ENCODE measurements at places on chromosomes 3 and 15. TPM values are rescaled to one million over a fixed set of nuclear protein-coding genes. Genes with fewer than 3 reads are reported as not detected.
A peak's percentile ranks its signal among the peaks of the same experiment; 100 is the strongest.

GRCh38 chr15:76109046-76109445 is 49.3 kb downstream of the TMEM266 start:
- DNase-seq: no peak
- no peak overlapping the region for H3K27ac ChIP-seq
- H3K36me3 ChIP-seq: no peaks in the 10 kb centered on the region
- no peaks in the 10 kb centered on the region for H3K27me3 ChIP-seq
- H3K4me3 ChIP-seq: no peak overlapping the region

- H3K4me1 ChIP-seq: no peaks in the 10 kb centered on the region
- no peak for DNase-seq
- H3K4me3 ChIP-seq: no peak overlapping the region
- H3K27ac ChIP-seq: no peak overlapping the region
Observed at GRCh38 chr3:113143353-113143752, 68.0 kb upstream of the BOC start.

DNA sequence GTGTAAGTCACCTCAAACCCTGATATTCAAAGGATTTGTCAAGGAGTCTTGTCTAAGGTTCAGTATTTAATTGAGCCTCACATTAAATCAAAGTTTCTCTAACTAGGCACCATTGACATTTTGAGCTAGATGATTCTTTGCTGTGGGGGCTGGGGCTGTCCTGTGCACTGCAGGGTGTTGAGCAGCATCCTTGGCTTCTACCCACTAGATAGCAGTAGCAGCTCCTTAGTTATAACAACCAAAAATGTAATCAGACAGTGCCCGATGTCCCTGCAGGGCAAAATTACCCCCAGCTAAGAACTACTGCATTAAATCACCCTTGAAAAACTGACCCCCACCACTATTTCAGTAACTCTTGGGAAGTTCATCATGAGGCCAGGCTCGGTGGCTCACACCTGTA is 17.3 kb upstream of the ATP13A3 start:
- no peaks in the 10 kb centered on the region for H3K36me3 ChIP-seq
- H3K27ac ChIP-seq: no peak overlapping the region
- no peak for DNase-seq

- no peak overlapping the region for H3K4me3 ChIP-seq
- H3K4me1 ChIP-seq: peaks cover 4% of the 10 kb centered on the region
- H3K27ac ChIP-seq: no peak overlapping the region
- DNase-seq: no peak
Observed at GRCh38 chr3:38655708-38656300, 6.3 kb upstream of the SCN5A start.

DNA sequence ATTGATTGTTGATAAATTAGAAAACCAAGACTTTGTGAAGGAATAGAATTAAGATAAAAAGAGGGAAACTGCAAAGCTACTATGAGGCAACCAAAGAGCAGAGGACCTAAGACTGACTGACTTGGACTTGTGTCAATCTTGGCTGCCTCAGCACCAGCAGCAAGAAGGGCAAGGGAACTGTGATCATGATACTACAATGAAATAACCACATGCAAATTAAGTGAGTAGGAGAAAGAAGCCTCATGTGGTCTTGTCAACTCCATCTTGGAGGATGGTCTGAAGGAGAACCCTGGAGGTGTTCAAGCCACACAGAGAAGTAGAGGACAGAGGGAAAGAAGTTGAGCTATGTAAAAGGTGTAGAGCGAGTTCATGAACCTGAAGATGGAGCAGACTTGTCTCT is 47.3 kb upstream of the THRB start:
- H3K4me1 ChIP-seq: peaks cover 21% of the 10 kb centered on the region
- H3K36me3 ChIP-seq: no peaks in the 10 kb centered on the region
- H3K4me3 ChIP-seq: no peak overlapping the region
- no peak overlapping the region for H3K27ac ChIP-seq
- DNase-seq: no peak
- H3K27me3 ChIP-seq: no peaks in the 10 kb centered on the region

DNA sequence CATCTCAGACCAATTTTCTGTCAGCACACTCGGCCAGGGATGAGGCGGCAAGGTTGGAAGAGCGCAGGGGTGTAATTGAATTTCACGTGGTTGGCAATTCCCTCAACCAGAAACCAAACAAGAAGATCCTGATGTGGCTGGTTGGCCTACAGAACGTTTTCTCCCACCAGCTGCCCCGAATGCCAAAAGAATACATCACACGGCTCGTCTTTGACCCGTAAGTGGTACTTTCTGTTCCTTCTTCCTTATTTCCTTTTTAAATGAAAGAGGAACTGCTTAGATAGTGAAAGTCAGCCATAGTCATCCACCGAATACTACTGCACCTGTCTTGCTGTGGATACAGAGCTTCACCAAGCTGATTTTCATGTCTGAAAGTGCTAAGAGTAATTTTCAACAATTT is 60.1 kb downstream of the SGO1 start:
- no peaks in the 10 kb centered on the region for H3K27me3 ChIP-seq
- H3K4me1 ChIP-seq: peaks cover 18% of the 10 kb centered on the region
- no peak for DNase-seq
- H3K27ac ChIP-seq: peak overlapping the region; percentile 19
- no peak overlapping the region for H3K4me3 ChIP-seq

DNA sequence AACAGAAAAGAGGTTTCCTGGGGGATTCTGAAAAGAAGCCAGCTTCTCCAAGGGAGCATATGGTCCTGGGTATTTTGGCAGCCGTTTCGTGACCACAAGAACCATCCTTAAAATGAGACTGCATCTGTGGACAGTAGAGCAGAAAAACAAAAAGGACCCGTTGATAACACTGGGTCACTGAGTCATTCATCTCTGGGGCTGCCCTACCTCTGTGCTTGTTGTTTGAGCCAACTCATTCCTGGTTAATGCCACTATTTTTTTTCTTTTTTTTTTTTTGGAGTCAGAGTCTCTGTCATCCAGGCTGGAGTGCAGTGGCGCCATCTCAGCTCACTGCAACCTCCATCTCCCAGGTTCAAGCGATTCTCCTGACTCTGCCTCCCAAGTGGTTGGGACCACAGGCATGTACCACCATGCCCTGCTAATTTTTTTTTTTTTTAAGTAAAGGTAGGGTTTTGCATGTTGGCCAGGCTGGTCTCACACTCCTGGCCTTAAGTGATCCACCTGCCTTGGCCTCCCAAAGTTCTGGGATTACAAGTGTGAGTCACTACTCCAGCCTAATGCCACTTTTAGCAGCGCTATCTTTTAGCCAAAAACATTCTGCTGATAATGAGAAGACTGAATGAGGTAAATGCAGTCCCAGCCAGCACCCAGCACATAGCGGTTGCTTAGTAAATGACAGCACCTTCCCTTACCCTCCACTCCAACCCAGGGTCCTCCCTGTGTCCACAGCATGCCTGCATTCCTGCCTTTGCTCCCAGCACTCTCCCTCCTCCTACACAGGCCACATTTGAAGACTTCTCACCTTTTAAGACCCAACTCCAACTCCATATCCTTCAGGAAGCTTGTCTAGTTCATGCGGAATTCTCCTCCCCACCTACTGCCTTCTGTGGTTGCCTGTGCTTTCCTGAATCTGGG is 9.1 kb upstream of the ISL2 start:
- H3K4me3 ChIP-seq: no peak overlapping the region
- peak overlapping the region; percentile 22 for H3K27ac ChIP-seq
- H3K36me3 ChIP-seq: no peaks in the 10 kb centered on the region

- H3K27ac ChIP-seq: no peak overlapping the region
- no peaks in the 10 kb centered on the region for H3K36me3 ChIP-seq
- no peak overlapping the region for H3K4me3 ChIP-seq
- DNase-seq: no peak
Observed at GRCh38 chr3:189349772-189350171, 178.0 kb downstream of the TPRG1 start.

- no peak overlapping the region for H3K27ac ChIP-seq
- H3K27me3 ChIP-seq: no peaks in the 10 kb centered on the region
- H3K4me1 ChIP-seq: no peaks in the 10 kb centered on the region
- DNase-seq: no peak
- H3K36me3 ChIP-seq: no peaks in the 10 kb centered on the region
- no peak overlapping the region for H3K4me3 ChIP-seq
Observed at GRCh38 chr15:62572797-62573196, 407.7 kb upstream of the C2CD4B start.

- no peaks in the 10 kb centered on the region for H3K36me3 ChIP-seq
- no peak overlapping the region for H3K27ac ChIP-seq
- H3K4me1 ChIP-seq: peaks cover 10% of the 10 kb centered on the region
- DNase-seq: no peak
Observed at GRCh38 chr3:188546835-188547670, 393.1 kb downstream of the LPP start.

DNA sequence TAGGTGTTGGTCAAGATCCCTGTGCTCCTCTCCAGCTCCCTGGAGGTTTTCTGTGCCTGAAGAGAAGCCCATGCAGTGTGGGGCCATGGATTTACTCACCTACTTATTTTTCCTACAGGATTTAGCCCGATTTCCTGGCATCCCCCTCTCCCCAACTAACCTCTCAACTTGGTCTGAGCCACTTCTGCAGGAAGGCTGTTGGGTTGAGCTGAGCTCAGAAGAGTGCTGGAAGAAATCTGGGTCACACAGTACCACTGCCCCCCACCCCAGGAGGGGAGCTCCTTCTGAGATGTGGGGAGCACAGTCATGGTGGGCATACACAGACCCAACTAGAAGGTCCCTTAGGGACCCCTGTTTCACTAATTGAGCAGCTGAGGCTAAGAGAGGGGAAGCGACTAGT is 34.4 kb upstream of the SLCO2A1 start:
- no peaks in the 10 kb centered on the region for H3K27me3 ChIP-seq
- H3K4me1 ChIP-seq: peaks cover 21% of the 10 kb centered on the region
- no peak overlapping the region for H3K27ac ChIP-seq
- DNase-seq: no peak

- H3K27me3 ChIP-seq: no peaks in the 10 kb centered on the region
- H3K4me1 ChIP-seq: peaks cover 3% of the 10 kb centered on the region
- no peak overlapping the region for H3K4me3 ChIP-seq
- no peak overlapping the region for H3K27ac ChIP-seq
- H3K36me3 ChIP-seq: no peaks in the 10 kb centered on the region
Observed at GRCh38 chr3:140198242-140198641, 263.3 kb downstream of the CLSTN2 start.

DNA sequence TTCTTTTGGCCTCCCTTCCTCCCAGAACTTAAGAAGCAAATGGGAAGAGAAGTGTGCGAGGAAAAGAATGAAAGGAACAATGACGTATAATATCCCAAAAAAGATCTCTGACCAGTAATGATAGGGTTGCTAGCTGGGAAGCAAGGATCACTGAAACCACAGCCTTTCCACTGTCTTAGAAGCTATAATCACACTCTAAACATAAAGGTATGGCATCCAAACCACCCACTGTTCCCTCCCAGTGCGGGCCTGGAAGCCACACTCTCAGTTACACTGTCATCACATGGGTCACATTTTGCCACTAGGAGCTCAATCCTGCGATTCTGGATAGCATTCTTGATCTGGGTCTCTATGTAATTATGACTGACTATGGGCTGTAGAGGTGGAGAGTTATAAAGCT is 131.6 kb upstream of the HACD2 start:
- H3K4me1 ChIP-seq: peaks cover 37% of the 10 kb centered on the region
- no peak overlapping the region for H3K4me3 ChIP-seq
- no peak for DNase-seq
- no peaks in the 10 kb centered on the region for H3K36me3 ChIP-seq
- H3K27me3 ChIP-seq: no peaks in the 10 kb centered on the region
- H3K27ac ChIP-seq: no peak overlapping the region

DNA sequence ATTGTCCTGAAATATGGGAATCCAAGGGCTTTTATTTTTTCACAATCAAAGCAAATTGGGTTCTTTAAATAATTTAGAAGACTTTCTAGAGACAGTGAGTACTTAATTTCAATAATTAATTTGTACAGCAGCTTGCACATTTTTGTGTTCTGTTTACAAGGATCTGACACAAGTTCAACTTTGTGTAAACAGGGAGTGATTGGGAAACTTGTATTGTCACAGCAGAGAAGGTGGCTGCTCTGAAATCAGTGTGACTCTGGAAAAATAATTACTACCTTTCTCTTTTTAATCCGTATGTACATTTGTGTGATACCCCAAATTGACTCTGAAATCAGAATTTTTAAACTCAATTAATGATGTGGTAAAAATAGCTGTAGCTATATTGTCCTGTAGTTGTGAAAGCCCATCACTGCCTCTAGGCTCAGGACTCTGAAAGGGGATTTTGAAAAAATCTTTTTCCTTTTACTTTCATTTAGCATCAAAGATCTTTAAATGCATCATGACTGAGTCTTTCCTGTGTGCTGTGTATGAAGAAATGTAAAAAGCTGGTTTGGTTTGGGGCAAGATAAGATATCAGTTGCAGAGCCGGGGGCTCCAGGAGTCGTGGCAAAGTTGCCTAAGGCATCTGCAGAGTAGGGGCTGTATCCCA is 45.1 kb downstream of the MFSD1 start:
- DNase-seq: no peak
- H3K27ac ChIP-seq: no peak overlapping the region
- no peaks in the 10 kb centered on the region for H3K4me1 ChIP-seq

- H3K27me3 ChIP-seq: peaks cover 9% of the 10 kb centered on the region
- H3K4me3 ChIP-seq: no peak overlapping the region
- no peaks in the 10 kb centered on the region for H3K4me1 ChIP-seq
- no peaks in the 10 kb centered on the region for H3K36me3 ChIP-seq
- no peak for DNase-seq
Observed at GRCh38 chr3:53978386-53978785, 86.7 kb upstream of the SELENOK start.

DNA sequence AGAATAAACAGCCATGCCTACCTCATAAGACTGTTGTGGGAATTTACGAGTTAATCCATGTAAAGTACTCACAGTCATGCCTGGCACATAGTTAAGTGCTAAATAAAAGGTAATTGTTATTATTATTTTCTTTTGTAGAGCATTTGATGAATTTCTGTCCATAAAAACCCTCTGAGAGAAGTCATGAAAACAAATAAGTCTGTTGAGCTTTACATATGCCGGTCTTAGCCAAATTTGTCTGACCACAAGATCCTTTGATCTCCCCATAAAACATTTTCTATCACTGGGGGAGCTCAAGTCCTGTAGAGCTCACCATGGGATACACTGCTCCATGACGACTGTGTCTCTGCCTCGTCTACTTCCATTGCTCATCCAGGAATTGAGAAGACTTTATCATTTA is 114.0 kb downstream of the MAGI1 start:
- DNase-seq: no peak
- no peaks in the 10 kb centered on the region for H3K4me1 ChIP-seq
- H3K27ac ChIP-seq: peak overlapping the region; percentile 34

- H3K4me3 ChIP-seq: no peak overlapping the region
- H3K27me3 ChIP-seq: no peaks in the 10 kb centered on the region
- no peak for DNase-seq
- no peaks in the 10 kb centered on the region for H3K36me3 ChIP-seq
Observed at GRCh38 chr3:195224156-195224979, 46.6 kb downstream of the XXYLT1 start.

- no peaks in the 10 kb centered on the region for H3K27me3 ChIP-seq
- H3K27ac ChIP-seq: no peak overlapping the region
- H3K4me3 ChIP-seq: no peak overlapping the region
- no peak for DNase-seq
- no peaks in the 10 kb centered on the region for H3K36me3 ChIP-seq
Observed at GRCh38 chr15:81443040-81443820, 69.2 kb upstream of the TMC3 start.

Gene NMNAT3
- 12.7 TPM for total RNA-seq

Gene OCA2
- not detected for total RNA-seq

Gene CADM2
- total RNA-seq: 2.0 TPM

Gene P2RY12
- 1.2 TPM for total RNA-seq

Gene STRIT1
- not detected for total RNA-seq

Gene ITIH1
- not detected for total RNA-seq

Gene CCR2
- 0.30 TPM for total RNA-seq

Gene FAM43A
- total RNA-seq: 36.7 TPM

Gene SLC28A2
- not detected for total RNA-seq

Gene CYP8B1
- not detected for total RNA-seq

Gene DNAH12
- 0.02 TPM for total RNA-seq

Gene VGLL3
- total RNA-seq: 3.3 TPM

Gene SUMF1
- 8.8 TPM for total RNA-seq

Gene MOBP
- total RNA-seq: not detected

Gene ABI3BP
- total RNA-seq: 23.6 TPM

Data from heart right ventricle (tissue), 16 donors.